ENCODE measurements at places on chromosomes 3 and 15.

DNA sequence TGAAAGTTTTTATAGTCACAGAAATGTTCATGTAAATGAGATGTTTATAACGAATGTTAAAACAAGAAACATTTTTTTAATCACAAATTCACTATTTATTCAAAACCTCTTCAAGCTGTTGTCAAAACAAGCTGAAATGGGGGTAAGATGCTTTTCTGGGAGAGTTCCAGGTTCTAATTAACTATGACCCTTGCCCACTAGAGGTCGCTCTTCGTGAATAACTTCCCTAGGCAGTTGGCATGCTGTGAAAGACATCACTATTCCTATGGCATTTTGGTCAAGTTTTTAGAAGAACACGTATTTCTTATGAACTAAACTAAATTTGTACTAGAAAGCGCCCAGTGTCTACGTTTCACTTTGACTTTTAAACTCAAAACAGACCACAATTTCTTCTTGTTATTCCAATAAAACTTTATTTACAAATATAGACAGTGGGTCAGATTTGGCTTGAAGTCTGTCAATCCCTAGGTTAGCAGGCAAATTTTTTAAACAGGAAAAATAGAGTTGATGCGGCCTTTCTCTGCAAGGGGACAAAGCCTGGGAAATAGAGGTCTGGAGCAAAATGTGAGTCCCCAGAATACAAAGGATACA, 62.8 kb upstream of the CMTM8 start:
- peak; percentile 28 for DNase-seq

DNA sequence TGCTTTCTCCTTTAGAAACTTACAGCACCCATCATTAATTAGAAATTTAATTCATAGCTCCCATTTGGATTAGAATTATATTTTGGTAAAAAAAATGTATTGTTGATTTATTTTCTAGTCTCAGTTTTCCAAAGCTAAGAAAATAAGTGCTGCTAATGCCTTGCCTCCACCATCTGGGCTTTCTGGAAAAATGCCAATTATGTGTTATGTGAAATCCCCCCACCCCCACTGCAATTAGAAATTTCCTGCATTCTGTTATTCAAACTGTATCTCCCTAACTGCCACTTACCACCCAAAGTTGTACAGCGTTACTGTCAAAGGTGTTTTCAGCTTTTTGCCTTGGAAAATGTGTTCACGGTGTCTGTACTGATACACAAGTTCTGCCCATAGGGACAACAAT, 617.2 kb upstream of the UBE2E2 start:
- DNase-seq: no peak

- no peak for DNase-seq
These were observed 2.7 kb downstream of the ZNF654 start for GRCh38 chr3:88061746-88062145.

- no peak for DNase-seq
These were observed 488 bp downstream of the THSD4 start for GRCh38 chr15:71115567-71116351.

GRCh38 chr3:18544146-18544545, 119.0 kb upstream of the SATB1 start:
- DNase-seq: no peak

DNA sequence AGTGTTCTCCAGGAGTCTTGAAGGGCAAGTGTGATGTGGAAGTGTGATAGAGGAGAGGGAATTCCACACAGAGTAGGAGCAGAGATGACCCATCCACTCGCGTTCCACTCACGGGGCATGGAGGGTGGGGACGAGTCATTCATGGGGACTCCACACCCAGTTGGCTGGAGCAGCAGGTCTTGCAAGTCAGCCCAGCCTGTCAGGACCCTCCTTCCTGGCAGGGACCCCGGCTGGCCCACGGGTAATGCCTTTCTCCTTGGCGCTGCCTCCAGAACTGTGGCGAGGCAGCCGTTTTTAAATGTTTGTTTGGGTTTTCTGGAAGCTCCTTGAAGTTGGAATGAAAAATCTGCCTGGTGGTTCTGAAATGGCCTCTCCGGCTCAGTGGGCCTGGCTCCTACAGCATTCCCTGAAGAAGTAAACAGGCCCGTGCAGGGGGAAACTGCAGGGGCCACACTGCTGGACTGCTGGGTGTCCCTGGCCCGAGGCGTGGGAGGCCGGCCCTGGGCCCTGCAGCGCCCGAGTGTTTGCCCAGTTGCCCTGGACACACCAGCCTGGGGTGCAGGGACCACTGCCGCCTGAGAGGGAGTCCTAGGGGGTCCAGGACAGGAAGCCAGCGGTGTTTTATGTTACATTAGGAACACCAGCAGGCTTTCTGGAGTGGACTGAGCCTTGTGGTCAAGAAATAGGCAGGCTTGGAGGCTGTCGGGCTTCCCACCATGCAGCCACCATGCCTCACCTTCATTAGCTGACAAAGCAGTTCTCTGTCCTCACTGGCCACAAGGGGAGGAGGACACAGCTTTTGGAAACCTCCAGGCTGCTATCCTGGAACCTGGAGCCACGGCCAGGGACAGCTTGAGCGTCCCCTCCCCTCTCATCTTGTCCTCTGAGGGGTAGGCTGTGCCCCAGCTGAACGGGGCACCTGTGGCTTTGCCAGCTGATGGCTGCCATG, 61.3 kb downstream of the CEMIP start:
- peak; percentile 26 for DNase-seq

GRCh38 chr15:55784286-55784685, 41.3 kb upstream of the PRTG start:
- no peak for DNase-seq

- no peak for DNase-seq
These were observed 182.5 kb downstream of the TPRG1 start for GRCh38 chr3:189353988-189354889.

GRCh38 chr3:42670051-42670576, 15.2 kb upstream of the KLHL40 start:
- DNase-seq: no peak

- DNase-seq: no peak
These were observed 112.8 kb upstream of the TLE3 start for GRCh38 chr15:70210528-70210927.

DNA sequence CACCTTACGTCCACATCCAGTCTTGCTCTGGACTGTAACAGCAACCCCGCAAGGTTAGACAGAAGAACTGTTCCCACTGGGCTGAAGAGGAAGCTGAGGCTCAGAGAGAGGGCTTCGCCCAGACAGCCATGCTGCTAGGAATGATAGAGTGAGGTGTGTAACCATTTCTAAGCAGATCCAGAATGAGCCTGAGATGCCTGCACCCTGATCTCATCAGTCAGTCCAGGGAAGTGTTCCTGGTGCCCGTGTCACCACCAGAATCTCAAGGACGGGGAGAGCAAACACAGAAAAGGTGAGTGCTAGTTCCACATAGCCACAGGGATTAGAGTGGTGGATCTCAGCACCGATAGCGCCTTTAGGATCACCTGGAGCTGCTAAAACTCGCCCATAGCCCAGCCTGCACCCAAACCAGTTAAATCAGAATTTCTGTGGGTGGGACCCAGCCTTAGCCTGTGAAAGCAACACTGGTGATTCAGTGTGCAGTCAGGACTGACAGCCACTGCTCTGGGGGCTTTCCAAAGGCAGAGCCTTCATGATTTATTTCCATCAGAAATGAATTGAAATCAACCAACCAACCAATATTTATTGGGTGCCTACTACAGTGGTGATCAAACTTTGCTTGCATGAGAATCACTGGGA, 12.3 kb downstream of the ISLR start:
- no peak for DNase-seq

DNA sequence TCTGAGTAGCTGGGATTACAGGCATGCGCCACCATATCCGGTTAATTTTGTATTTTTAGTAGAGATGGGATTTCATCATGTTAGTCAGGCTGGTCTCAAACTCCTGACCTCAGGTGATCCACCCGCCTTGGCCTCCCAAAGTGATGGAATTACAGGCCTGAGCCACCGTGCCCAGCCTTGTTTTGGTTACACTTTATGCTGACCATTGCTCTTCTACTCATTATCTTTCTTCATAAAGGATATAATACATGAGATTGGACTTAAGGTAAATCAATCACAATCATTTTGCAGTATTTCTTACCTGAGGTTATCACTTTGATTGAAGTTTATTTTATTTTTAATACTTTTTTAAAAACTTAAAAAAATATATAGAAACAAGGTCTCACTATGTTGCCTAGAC, 2.2 kb upstream of the LEO1 start:
- DNase-seq: no peak

GRCh38 chr15:44035781-44036699, 159.0 kb downstream of the FRMD5 start:
- no peak for DNase-seq

DNA sequence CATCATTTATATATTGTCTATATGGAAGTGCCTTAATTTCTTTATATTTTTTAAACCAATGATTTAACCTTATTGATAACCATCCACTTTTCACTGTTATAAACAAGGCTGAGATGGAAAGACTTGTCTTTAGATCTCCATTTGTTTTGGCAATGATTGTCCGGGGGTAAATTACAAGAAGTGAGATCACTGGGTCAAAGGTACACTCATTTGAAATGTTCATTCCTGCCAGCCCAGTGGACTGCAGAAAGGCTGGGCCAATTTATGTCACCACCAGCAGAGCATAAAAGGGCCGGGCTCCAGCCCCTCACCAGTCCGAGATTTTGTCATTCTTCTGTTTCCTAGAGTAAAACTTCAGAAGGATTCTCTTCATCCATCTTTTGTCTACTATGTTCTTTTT, 93.6 kb upstream of the NEO1 start:
- DNase-seq: no peak

DNA sequence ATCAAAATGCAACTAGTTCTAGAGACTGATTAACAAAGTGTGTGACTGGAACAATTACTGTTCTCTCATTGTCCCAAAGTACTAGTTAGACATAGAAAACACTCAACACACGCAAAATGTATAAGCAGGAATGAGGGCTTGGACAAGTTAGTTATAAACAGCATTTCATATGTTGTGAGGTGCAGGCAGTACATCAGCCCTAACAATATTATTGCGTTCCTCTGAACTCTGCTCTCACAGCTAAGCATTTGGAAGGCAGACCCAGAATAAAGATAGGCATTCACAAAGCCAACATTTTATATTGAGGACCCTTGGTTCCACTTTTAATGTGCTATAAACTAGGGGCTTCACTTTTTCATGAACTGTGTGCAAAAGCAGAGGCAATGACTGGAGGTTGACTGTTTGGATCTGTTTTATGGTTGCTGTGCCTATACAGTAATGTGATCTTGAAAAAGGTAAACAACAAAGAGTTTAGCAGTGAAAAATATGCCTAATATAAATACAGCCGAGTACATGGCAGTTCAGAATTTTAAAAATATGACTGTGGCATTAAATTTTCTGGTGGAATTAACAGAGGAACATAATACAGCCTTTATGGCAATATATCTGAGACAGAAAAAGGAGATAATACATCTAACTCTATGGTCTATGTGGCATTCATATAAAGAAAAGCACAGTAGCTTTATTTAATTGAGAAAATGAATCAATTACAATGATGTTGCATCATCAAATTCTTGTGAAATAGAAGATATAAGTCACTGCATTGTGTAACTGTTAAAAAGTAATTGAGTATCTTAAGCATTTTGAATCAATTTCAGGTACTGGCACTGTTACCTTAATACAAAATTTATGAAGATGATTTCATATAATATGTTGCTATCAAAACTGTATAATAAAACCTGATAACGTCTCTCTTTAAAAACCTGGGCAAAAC, 80.0 kb upstream of the SKOR1 start:
- DNase-seq: no peak

DNA sequence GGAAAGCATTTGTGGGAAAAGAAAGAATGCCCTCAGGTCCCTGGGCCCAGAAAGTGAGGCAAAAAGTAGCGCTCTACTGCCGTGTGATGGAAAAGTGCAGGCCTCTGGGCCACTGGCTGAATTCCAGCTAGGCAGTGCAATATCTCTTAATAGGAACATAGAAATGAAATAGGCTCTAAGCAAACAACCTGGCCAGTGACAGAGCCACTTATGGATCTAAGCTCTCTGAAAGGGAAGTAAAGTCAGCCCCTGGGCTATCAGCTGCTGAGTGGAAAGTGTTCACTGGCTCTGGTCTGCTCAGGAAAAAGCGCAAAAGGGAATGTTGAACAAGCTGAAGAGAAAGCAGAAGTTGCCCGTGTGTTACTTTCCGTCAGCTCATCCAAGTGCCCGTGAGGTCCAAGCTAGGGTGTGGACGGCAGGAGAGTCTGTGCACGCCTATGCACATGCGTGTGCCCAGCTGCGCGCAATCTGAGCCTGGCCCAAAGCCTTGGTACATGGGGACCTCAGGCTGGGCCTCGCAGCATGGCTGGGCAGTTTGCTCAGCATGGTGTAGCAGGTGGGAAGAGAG, 74.0 kb upstream of the RAD18 start:
- DNase-seq: no peak

- peak; percentile 14 for DNase-seq
These were observed 38.1 kb upstream of the SFMBT1 start for GRCh38 chr3:53083949-53084309.

DNA sequence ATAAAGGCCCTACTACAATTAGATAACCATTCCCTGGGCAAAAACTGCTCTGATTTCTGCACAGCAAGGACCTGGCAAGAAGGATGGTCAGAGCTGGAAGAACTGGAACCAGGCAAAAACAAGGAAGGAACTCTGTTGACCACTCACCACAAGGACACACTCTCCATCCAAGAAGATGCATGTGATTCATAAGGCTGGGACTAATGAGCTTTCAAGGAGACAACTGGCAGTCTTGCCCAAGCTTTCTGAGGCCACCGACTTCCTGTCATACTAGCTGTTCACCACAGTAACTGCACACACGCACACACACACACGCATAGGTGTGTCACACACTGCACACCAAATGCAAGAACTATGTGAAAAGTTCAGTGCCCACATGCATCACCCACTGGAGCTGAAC, 256.6 kb downstream of the OCA2 start:
- DNase-seq: no peak

DNA sequence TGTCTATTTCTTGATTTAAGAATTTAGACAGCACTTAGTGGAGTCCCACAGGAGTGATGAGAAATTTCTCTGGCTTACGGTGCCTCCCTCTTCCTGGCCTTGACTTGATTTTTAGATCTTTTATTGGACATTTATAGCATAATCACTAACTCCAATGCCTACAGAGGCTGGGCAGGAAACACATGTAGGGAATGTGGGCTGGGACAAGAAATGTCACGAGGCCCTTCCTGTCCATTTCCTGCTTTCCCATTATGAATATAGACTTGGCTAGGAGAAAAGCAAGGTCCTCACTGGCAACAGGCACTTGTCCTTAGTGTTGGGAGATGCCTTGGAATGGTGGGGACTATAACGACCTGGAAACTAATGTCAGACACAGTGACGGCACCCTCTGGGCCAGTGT, 100.3 kb downstream of the MYLK start:
- DNase-seq: no peak

DNA sequence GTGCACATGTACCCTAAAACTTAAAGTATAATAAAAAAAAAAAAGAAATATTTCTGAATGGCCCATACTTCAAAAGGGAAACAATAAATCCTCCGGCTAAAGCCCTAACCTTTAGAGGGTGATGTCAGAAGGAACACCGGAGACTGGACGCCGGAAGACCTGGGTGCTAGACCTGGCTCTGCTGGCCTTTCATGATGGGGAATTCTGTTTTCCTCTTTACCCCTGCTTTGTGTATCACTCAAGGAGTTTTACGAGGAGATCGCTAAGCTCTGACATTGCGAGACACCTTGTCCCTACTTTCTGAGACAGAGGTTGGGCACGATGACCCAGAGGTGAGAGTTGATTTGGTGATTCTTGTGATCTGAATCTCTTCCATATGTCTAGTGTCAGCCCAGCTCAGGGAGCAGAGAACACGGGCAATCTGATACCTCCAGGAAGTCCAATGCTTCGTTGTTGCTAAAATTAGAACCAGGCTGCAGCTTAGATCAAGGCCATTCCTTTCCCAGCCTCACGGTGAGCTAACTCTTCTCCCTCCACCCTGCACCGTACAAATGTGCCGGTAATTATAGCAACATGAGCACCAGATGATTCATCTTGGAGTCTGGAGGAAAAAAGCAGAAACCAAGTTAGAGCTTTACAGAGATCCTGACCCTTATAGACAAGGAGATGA, 42.0 kb upstream of the CFAP161 start:
- DNase-seq: no peak

Measured in midbrain (tissue), 1 donor.